Caki2 (cell line): ENCODE measurements at places on chromosomes 12 and 14. TPM values are rescaled to one million over a fixed set of nuclear protein-coding genes. Genes with fewer than 3 reads are reported as not detected.
A peak's percentile ranks its signal among the peaks of the same experiment; 100 is the strongest.

GLIPR1L1 gene
- not detected in 2 replicates for total RNA-seq

SLC25A47 gene
- not detected in 2 replicates for total RNA-seq

TAS2R8 gene
- not detected in 2 replicates for total RNA-seq

NFATC4 gene
- total RNA-seq, result not detected in 2 replicates

PLCZ1 gene
- not detected in 2 replicates for total RNA-seq

- no peak for DNase-seq
Observed at GRCh38 chr14:31990183-31990857, 86.8 kb upstream of the ARHGAP5 start.

DNA sequence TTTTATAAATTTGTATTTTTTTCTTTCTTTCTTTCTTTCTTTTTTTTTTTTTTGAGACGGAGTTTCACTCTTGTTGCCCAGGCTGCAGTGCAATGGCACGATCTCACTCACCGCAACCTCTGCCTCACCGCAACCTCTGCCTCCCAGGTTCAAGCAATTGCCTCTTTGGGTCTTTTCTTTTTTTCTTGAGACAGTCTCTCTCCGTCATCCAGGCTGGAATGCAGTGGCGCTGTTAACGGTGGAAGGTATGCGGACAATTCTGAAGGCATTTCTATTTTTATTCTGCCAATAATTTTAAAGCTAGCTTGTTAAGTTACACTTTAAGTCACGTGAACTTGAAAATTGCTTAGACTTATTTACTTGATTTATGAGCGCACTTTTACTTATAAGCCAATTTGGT is 8.8 kb upstream of the PHC1 start:
- no peak for DNase-seq

DNA sequence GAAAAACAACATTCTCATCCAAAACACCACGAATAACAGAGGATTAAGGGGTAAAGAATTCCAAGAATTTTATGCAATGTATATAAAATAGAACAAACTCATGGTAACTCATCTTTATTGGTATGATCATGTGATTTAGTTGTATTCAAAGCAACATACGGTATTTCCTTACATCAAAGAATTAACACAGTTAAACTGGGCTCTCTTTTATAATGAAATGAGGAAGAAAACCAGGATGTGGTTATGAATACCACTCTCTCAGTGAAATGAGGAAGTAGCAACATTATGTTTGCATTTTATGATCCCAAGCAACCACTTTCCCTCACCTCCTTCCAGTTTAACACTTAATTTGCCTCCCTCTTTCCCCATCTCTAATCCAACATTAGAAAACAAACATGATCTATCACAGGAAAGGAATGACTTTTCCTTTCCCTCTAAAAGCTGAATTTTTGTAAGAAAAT is 22.9 kb downstream of the SPTLC2 start:
- DNase-seq, result peak; percentile 18

GRCh38 chr12:92614502-92614901 is 88.3 kb upstream of the PLEKHG7 start:
- DNase-seq, result no peak

- no peak for DNase-seq
Observed at GRCh38 chr12:111221062-111222026, 147.6 kb downstream of the PHETA1 start.

GRCh38 chr14:103066399-103066798 is 9.1 kb upstream of the CDC42BPB start:
- DNase-seq, result peak; percentile 71

DNA sequence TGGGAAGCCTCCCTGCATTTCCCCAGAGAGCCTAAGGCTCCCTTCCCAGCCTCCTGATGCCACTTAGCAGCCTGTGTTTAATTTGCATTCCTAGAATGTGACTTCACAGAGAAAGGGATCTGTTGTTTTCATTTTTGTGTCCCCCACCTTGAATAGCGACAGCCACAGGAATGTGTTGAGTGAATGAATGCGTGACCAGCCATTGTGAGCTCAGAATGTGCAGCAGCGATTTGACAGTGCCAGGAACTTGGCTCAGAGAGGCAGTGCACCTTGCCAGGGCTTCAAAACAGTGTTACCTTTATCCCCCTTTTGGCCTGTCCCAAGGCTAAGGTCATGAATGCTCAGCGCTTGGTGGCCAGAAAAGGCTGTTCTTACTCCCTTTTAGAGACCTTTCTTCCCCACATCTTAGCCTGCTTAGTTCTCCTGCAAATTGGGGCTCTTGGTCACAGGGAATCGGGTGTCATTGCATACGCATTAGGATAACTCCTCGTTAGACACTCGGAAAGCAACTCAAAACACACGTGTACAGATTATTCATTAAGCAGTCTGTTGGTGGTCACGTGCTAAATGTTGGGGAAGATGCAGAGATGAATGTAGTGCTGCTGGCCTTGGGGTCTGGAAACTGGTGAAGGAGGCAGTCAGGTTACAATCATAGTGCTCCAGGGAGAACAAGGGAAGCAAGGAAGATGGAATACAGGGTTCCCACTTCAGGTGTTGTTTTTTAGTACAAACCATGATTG is 9.8 kb downstream of the NTF3 start:
- DNase-seq, result peak; percentile 96

DNA sequence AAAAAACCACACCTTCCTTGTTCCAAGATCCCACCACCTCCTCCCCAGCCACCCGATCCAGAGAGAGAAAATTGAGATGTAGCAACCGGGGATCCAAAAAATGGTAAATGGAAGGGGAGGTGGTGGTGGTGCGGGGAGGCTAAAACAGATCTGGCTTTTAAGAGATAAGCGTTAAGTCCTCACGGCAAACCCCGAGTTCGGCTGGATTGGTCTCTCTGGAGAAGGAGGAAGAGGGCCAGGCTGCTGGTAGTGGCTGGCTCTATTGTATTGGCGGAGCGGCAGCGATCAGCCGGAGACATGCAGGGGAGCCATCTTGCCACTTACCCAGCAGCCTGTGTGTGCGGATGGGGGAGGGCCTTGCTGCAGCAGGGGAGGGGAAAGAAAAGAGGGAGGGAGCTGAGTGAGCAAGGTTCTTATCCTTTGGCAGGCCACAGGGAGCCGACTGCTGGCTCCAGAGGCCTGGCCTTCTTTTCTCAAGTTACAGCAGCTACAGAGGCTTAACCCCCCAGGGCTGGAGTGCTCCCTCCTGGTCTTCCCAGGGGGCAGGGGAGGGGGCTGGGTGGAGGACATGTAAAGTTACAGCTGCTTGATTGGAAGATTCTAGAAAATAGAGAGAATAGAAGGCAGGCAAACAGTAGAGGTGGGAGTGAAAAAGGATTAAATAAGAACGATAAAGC is 14.1 kb upstream of the CDH24 start:
- peak; percentile 78 for DNase-seq

DNA sequence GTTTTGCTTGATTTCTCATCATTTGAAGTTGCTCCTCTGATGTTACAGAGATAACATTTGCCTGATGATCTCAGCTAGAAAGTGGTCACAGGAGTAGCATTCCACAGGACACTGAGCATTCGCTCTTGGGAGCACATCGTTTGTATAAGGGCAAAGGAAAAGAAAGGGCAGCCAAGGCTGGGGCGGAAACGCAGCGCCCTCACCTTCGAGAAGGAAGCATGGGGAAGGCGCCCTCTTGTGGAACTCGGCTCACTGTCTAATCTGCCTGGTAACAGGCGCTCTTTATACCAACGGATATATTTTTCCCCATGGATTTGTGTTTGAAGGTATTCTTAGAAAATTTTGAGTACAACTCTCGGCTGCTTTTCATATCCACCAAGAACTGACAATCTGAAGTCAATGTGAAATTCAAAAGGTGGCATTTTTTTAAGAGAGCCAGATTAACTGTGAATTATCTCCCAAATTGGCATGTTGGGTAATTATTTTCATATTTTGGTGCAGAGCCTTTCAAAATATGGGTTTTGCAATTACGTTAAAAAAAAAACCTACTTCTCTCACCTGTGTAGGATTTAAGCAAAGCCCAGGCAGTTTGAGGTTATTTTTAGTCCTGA is 172.7 kb downstream of the CAND1 start:
- DNase-seq, result peak; percentile 89

GRCh38 chr14:96084796-96085195 is 45.6 kb downstream of the C14orf132 start:
- no peak for DNase-seq

DNA sequence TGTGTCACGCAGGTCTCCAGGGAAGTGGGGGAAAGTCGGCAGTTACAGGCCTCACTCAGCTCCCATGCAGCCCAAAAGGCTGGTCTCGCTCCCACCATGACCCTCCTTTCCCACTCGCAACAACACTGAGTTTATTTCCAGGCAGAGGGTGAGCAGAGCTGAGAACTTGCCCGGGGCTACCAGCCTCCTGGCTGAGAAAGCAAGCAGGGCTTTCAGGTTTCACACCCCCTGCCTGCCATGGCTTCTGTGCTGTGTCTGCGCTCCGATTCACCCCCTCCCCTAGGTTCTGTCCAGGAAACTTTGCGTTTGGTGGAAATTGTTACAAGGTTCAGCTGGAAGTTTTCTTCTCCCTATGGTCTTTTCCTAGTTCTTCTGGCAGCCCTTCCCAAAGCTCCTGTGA is 17.1 kb downstream of the OR10G2 start:
- no peak for DNase-seq

- DNase-seq, result no peak
Observed at GRCh38 chr12:44628180-44628579, 247.9 kb downstream of the NELL2 start.

DNA sequence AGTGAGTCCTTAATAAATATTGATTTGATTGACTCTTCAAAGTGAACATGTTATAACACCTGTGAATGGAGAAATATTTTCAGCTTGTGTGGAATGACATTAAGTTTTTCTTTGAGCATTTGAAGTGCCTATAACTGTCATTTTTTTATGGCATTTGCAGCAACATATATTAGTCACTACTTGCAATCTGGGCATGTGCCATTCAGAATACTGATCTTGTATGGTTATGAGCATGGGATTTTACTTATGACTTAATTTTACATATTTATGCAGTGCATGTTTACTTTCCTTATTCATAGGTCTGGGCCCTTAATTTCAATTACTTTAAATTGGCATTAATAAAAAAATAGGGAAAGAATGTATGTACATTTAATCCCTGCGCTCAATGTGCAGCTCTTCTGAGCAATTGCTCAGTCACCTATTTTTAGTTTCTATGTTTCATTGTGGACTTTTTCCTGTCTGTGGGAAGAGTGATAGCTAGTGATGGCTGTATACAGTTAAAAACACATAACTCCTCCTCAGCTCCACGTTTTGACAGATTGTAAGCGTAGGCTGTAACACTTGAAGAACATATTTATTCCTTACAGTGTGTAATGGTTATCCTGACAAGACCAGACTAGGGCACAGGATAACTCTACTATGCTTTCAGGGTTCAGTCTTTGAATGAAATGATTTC is 339.6 kb downstream of the SNAPC1 start:
- no peak for DNase-seq

GRCh38 chr14:92729634-92730358 is 18.6 kb downstream of the LGMN start:
- DNase-seq, result peak; percentile 25

GRCh38 chr12:19757317-19757877 is 318.1 kb downstream of the AEBP2 start:
- no peak for DNase-seq

DNA sequence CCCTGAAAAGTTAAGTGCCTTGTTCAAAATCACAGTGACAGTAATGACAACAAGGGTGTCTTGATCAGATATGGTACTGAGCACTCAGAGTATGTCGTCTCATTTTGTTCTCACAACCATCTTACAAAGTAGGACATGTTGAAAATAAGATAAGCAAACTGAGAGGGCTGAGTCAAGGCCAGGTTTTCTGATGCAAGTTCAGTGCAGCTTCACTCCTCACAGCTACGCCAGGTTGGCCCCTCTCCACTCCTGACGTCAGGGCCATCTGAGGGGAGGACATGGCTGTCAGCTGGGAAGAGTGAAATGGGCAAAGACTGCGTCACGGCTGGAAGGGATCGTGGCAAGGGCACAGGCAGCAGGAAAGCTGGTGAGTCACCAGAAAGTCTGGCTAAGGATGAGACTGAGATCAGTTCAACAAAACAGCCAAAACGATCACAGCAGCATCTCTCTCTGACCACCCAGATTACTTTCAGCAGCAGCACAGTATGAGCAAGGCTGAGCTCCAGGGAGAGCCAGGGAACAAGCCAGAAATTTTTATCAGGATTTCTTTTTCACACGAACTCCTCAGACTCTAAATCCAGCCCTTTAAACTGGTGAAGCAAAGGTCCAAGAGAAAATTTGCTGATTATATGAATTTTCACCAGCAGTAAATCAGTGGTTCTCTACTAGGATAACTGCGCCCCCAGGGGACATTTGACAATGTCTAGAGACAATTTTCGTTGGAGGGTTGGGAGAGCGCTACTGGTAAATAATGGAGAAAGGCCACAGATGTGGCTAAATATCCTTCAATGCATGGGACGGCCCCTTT is 297.9 kb upstream of the AMIGO2 start:
- DNase-seq, result peak; percentile 83

DNA sequence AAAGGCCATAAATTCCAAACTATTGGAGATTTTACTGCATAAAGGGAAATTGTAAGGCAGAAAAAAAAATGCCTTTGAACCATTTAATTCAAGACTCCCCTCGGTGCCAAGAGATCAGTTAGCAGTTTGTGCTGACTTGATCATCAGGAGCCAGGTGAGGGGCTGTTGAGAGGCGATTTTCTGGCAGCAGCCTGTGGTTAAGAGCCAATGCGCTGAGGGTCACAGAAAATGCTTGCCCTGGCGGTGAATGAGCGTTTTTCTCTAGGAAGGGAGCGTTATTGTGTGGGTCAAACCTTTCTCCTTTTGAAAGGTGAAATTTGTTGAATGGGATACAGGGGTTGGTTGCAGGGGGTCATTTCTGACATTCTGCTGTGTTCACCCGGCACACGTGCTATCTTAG is 4.7 kb downstream of the SRRM4 start:
- DNase-seq, result no peak

- DNase-seq, result no peak
Observed at GRCh38 chr12:92041742-92042141, 103.9 kb downstream of the BTG1 start.
